A375 (cell line): ENCODE measurements at places on chromosomes 11 and 22. TPM values are rescaled to one million over a fixed set of nuclear protein-coding genes. Genes with fewer than 3 reads are reported as not detected.

The EFCAB6 gene
- total RNA-seq, result 0.13 and 0.26 TPM in 2 replicates

The OR8A1 gene
- total RNA-seq, result 0.61 and 0.64 TPM in 2 replicates

The RFPL1 gene
- not detected in 2 replicates for total RNA-seq

The OR5T3 gene
- total RNA-seq, result not detected in 2 replicates

The PRAME gene
- 77.8 and 78.5 TPM in 2 replicates for total RNA-seq

The NFAM1 gene
- total RNA-seq, result not detected in 2 replicates
